ENCODE measurements at places on chromosomes 1 and 21. TPM values are rescaled to one million over a fixed set of nuclear protein-coding genes. Genes with fewer than 3 reads are reported as not detected.

Gene FALEC
- not detected for total RNA-seq

Gene GUCA2A
- not detected for total RNA-seq

Gene AMIGO1
- total RNA-seq, result 9.3 TPM

Gene SLC9C2
- total RNA-seq, result 0.06 TPM

Gene SUSD4
- 15.6 TPM for total RNA-seq

Gene CR2
- total RNA-seq, result not detected

Gene MNDA
- 5.2 TPM for total RNA-seq

Gene C1orf87
- not detected for total RNA-seq

Gene PCSK9
- total RNA-seq, result 0.13 TPM

Gene NR0B2
- 6.5 TPM for total RNA-seq

- DNase-seq, result no peak
Observed at GRCh38 chr1:240401731-240402130, 210.2 kb downstream of the GREM2 start.

GRCh38 chr1:9603307-9603706 is 14.6 kb downstream of the TMEM201 start:
- DNase-seq, result no peak

GRCh38 chr1:181014477-181015250 is 8.0 kb downstream of the STX6 start:
- DNase-seq, result no peak

DNA sequence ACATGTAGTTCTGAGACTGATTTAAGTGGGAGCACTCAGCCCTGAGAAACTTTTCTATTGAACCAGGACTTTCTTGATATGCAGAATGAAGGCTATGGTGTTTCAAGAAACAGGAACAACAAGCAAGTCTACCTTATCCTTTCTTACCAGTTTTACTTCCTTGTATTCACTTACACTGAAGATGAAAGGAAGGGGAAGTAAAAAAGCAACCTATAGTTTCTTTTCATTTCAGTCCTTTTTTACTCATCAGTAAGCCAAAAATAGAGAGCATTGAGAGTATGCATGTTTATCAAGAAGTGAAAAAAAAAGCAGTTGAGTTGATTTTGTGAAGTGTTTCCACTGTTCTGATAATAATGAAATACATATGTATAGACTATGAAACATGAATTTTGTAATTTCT is 1010.3 kb downstream of the AMY1C start:
- no peak for DNase-seq

DNA sequence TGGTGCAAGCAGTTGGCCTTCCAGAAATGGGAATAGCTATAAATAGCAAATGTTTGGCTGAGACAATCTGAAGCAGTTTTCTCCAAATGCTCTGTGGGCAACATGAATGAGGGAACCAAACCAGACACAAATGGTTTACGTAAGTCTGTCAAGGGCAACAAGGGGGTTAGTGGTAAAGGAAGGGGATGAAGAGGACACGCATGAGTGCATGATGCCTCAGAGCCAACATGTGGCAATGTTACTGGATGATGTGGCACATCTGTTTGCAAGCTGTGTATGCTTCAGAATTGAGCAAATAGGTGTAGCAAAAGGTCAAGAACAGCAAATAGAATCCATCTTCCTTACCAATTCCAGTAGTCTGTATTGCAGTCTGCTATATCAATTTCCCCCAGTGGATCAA is 76.3 kb upstream of the LMO4 start:
- DNase-seq, result no peak

GRCh38 chr1:1563688-1564087 is 11.0 kb downstream of the SSU72 start:
- no peak for DNase-seq

GRCh38 chr1:212964102-212964501 is 13.8 kb downstream of the VASH2 start:
- DNase-seq, result no peak

DNA sequence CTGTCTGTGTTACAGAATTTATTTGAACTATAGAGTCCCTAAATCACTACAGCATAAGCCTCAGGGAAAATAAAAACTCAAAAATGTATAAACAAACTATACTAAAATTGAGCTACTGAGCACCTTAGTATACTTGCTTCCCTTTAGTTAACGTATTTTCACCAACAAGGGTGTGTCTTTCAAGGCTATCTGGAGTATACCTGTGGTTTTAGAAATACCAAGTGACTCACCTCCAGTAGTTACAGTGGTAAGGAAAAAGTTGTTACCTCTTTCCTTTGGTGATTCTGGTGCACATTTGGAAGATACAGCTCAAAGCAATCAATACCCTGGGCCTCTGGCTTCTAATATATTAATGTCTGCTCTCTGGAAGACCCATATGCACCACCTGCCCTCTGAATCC is 68.0 kb upstream of the C1orf105 start:
- DNase-seq, result no peak

- DNase-seq, result peak; percentile 88
Observed at GRCh38 chr1:37945743-37946702, 830 bp downstream of the INPP5B start.

GRCh38 chr1:210328032-210328745 is 513 bp upstream of the HHAT start:
- no peak for DNase-seq

GRCh38 chr1:3942416-3943122 is 42.5 kb upstream of the C1orf174 start:
- DNase-seq, result no peak

All from left cardiac atrium (tissue), 4 donors.